CD4-positive, alpha-beta T cell treated with Interleukin-12 subunit alpha and Interleukin-12 subunit beta, for 1 hour (primary cell): ENCODE measurements at places on chromosomes 3 and 15.

DNA sequence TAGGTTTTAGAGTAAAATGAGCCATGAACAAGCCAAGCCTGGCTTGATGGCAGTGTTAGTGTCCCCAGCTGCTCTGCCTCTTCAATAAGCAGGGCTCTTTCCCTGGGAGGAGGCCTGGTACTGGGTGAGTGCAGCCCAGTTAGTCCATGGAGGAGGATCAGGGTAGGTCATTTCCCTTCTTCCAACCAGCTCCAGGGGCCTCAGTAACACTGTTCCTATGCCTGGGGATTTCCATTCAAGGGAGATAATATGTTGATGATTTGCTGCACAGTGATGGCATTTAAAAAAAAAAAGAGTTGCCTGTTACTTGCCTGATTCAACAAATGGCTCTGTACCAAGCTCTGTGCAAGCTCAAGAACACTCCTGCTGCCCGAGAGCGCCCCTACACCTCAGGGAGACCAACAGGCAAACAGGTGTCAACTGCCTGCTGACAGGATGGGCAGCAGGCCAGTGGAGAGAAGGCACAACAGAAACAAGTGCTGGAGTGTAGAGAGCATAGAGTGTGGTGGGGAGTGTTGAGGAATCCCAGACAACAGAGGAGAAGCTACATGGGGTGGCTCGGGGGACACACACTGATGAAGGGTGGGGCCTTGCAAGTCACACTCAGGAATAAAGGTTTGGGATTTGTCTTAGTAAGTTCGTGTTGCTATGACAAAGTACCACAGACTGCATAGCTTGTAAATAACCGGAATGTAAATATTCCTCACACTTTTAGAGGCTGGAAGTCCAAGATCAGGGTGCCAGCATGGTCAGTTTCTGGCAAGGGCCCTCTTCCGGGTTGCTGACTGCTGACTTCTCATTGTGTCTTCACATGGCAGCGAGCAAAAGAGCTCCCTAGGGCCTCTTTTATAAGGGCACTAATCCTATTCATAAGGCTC is 78.6 kb upstream of the PXYLP1 start:
- DNase-seq, result no peak

DNA sequence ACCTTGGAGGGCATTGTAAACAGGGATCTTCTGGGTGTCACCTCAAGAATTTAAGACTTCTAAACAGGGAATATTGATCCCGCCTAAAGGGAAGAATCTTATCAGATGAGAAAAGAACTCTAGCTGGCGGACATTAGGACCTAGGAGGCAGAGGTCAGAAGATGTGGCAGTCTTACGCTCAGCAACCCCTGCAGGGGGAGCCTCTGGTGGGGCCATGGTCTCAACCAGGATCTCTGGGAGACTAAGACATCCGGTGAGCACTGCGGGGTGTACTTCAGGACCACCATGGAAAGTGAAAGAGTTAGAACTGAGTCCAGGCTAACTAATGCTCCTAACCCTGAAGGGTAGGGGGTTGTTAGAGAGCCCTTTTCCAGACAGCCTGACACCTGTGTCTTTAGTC is 295.2 kb downstream of the VGLL3 start:
- DNase-seq, result no peak

- DNase-seq, result no peak
Observed at GRCh38 chr3:16464511-16465148, 48.9 kb downstream of the RFTN1 start.

- no peak for DNase-seq
Observed at GRCh38 chr15:40845511-40846284, 1.9 kb downstream of the SPINT1 start.

DNA sequence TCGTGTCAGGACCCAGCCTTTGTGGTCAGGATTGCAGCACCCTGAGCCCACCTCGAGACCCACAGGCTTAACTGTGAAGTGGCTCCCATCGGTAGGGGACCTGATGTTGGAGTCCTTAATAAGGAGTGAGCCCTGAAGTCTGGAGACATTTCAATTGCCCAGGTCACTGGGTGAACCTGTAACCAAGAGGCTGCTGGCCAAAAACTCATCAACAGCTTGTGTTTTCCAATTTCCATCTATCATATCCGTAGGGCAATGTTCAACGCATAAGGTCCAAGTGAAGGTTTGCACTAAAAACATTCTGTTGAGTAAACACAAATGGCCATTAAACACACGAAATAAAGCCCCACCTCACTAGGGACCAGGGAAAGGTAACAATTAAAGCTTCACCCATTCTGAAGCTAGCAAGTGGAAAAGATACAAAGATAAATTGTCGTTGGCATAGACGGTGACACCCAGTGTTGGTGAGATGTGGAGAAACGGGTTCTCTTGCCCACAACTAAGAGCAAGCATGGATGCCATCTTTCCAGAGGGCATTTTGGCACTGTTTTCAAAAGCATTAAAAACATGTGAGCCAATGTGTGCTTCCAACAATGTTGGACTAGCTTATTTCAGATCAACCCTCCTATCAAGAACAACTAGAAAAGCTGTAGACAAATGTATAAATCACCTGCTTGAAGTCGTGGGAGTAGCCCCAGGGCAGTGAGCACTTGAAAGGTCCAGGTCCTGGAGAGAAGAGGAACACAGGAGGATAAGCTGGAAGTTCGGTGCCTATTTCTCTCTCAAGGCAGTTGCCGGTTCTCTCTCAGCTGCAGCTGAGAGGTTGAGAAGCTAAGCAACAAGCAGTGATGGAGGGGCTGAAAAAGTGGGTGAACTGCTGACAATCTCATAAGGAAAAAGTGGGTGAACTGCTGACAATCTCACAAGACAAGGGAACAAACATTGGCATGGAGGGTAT is 56.3 kb upstream of the PCSK6 start:
- DNase-seq, result no peak

DNA sequence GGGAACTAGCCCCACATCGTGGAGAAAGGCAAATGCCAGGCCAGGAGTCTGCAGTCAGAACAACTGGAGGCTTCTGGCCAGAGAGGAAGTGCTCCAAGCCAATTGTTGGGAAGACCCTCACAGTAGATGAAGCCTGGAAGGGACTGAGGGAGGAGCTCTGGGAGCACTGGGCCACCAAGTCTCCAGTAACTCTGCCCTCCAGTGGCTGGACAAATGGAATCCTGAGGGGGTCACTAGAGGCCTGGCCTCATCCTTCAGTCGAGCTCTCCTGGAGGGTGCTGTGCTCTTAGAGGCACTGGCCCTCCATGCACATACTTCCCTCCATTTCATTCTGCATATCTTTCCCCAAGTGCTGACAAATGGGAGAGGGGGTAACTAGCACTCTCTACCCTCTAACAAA is 103.0 kb downstream of the MYLK start:
- no peak for DNase-seq

- no peak for DNase-seq
Observed at GRCh38 chr3:152830245-152830644, 4.7 kb upstream of the P2RY1 start.

DNA sequence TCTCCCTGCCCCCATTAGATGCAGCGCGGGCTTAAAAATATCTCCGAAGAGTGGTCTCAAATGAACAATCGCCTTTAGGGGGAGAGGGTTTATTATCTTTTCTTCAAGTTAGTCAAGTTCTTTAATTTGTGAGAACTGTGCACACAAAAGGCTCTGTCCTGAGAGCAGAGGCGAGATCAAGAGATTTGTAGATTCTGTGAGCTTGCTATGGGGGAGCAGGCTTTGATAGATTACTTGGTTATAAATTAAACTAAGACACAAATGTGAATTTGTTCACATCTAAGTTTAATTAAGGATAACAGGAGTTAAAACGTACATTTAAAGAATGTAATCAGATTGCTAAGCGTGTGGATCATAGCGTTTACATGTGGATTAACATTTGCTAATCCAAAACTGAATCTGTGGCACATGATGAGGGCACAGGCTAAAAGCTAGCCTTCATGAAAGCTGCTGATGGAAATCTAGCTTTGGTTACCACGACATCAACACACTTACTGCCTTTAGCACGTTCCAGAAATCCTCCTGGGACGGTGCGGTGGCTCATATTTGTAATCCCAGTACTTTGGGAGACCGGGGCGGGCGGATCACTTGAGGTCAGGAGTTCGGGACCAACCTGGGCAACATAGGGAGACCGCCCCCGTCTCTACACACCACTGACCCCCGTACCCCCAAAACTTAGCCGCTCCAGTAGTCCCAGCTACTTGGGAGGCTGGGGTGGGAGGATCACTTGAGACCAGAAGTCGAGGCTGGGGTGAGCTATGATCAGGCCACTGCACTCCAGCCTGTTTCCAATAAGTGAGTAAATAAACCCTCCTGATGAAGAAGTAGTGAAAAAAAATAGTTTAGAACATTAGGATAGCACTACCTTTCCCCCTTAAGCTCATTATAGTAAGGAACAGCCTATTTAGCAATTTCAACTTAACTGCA is 1.0 kb upstream of the PRTG start:
- DNase-seq, result no peak

GRCh38 chr15:56242576-56243162 is 1.0 kb downstream of the RFX7 start:
- DNase-seq, result no peak

DNA sequence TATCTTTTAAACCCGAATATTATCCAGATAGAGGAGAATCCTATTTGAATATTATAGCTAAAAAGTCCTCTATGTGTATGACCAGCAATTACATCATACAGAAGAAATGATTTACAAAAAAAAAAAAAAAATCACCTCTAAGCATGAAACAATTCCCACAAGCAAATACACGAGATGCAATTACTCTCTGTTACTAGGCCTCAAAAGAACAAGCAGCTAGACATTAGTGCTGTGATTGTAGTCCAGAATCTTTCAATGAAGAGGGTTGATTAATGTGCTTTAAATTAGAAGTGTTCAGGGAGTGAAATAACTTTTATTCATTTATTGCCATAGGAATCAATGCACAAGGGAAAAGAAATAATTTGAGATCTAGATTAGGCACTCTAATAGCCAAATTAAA is 1379.5 kb upstream of the GBE1 start:
- DNase-seq, result no peak

DNA sequence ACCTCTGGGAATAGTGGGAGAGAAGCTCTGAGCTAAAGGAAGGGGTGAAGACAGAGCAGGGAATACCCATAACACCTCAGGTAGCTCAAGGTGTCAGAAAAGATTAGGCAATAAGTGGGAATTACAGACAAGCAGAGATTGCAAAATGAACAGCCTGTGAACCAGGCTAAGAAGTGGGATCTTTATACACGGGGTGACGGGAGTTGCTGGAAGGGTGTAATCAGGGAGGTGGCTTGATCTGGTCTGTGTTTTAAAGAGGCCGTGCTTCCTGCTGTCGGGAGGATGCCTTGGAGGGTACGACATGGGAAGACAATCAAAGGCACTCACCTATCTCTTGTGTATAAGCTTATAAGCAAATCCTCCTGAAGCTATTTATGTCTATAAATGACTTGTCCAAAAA is 216.3 kb downstream of the CLSTN2 start:
- DNase-seq, result no peak

DNA sequence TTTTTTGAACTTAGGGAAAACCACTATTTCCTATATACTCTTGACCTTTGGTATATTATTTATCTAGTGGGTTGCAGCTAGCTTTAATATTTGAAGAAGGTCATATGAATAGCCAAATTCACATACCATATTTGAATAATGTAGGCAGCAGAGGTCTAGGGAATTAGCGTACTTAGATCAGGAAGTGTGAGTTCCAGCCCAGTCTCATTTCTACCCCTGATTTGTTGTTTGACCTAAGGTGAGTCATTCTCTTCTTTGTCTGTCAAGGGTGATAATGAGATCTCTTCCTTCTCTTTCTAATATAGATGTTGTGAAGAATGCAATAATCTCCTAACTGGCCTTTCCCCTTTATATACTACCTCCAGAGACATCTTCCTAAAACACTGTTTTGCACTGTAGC is 36.6 kb upstream of the ZPLD1 start:
- no peak for DNase-seq

- no peak for DNase-seq
Observed at GRCh38 chr3:61903074-61903473, 341.7 kb downstream of the PTPRG start.

DNA sequence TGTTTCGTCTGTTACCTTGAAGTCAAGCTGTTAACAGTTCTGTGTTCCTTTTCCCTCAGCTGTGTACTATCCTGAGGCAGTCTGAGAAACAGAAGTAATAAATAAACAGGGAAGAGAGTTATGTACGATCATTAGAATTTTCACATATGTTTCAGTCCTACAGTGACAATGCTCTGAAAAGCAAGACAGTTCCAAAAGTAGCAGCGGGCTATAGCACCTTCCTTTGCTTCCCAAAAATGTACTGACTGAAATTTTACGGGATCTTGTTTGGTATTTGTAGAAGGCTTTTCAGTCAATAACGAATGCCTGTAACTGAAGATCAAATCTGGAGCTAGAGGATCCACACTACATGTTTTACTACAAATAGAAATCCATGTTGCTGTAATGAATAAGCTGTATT is 428.1 kb downstream of the PYDC2 start:
- DNase-seq, result no peak

DNA sequence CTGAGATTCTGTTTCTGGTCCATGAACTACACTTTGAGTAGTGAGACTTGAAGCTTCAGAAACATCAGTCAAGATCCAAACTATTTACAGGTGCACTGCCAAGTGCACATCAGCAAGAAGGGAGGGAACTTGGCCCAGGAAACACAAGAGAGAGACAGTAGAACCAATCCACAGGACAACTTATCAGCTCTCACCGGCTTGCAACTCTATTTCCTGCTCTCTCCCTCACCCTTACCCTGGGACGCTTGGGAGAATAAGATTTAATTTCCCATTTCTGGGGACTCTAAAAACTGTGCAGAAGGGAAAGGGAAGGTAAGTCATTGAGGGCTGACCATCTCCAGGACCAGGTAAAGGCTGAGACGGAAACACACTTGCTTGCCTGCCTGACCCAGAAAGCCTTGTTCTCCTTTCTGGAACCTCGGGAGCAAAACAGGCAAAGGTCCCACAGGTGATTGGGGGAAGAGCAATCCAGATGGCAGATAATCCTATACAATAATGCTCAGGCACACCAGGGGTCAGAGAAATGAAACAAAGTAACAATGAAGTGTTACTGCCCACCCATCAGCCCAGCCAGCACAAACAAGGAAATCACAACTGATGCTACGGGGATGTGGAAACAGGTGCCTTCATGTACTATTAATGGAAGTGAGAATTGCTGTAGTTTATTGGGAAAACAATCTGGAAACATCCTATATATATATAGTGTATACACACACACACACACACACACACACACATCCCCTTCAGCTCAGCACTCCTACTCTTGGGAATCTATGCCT is 154.4 kb downstream of the XXYLT1 start:
- no peak for DNase-seq

DNA sequence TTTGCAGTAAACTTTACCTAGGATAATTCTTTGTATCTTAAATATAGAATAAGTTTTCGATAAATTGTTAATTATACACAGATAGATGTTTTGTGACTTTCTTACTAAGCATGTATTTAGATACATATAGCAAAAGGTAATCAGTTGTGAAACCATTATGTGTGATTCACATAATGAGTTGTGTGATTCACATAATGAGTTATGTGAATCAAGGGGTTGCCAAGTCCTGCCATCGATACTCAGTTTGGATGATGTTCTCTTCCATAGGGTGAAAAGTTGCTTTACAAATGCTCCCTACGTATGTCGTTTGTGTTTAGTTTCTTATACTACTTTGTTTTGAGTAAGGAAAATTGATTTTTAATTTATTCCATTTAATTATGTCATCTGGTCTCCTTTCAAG is 682.1 kb downstream of the MECOM start:
- no peak for DNase-seq

- DNase-seq, result no peak
Observed at GRCh38 chr3:135944831-135945230, 20.7 kb upstream of the PPP2R3A start.
